ENCODE measurements at places on chromosomes 4 and X.

DNA sequence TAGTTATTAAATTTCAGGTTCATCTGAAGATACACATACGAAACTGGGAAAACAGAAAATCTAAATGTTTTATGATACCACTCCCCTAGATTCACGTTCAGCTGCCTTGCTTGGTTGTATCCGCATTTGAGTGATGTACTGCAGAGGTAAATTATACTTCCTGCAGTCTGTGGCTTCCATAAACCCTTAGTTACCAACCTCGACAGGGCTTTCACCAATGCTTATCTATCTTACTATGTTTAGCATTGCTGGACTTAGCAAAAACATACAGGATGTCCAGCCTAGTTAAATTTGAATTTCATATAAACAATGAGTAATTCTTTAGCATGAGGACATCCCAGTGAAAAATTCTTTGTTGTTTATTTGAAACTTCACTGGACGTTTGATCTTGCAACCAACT is 108.8 kb downstream of the TMA16 start:
- no peak for DNase-seq

DNA sequence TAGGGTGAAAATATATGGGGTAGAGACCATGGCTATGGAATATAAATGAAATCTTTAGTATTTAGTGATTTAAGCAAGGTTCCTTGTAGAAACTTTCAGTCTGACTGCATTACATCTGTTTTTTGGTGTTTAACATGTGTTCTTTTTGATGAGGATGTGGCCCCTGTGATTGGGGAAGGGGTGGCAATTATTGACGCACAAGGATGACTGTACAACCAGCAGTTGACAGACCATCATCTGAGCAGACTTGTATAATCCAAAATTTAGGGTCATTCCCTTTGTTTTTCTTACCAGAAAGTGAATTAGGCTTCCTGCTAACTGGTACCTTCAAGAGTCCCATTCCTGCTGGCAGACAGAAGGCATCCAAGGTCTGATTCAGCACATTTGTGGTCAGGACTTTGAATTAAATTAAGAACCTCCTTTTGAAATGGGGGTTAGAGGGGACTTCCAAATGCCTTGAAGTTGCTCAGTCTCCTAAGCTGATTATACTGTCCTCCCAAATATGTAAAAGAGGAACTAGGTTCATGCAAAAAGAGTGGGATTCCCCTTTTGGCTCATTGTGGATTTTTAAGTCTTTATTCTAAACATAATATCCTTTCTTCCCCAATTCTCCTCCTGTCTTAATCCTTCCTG is 112.4 kb upstream of the CXCL13 start:
- no peak for DNase-seq

- no peak for DNase-seq
Observed at GRCh38 chr4:94819371-94820168, 61.8 kb downstream of the BMPR1B start.

GRCh38 chr4:94791701-94792100 is 33.9 kb downstream of the BMPR1B start:
- no peak for DNase-seq

DNA sequence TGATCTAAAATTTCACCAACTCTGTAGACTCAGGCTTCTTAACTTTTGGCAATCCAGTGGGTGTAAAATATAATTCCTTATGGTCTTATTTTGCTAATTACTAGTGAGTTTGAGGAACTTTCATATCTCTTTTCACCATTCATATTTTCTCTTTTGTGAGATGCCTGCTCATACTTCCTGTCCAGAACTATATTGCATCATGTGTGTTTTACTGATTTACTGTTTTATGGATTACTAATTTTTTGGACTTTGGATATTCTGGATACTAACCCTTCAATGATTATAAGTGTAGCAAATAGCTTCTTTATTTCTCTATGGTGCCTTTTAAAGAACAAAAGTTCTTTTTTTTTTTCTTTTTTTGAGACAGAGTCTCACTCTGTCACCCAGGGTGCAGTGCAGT is 20.6 kb downstream of the GSX2 start:
- no peak for DNase-seq

GRCh38 chrX:44106864-44107263 is 133.7 kb upstream of the NDP start:
- no peak for DNase-seq

DNA sequence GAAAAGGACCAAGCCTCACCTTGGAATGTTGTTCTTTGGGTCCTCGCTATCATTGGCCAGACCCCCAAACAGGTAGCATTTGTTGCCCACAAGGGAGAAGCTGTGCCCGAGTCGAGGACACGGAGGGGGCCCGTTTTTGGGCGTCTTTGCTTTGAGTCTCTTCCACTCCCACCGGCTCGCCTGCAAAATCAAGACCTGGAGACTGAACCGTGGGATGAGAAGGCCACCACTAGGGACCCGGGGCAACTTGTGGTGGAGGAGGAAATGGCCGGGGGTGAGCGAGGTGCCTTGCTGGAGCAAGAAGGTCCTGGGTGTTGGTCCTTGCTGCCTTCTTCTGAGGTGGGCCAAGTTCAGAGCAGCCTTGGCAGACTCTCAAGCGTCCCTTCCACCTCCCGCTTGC is 7.5 kb downstream of the HCFC1 start:
- no peak for DNase-seq
